ENCODE measurements at places on chromosomes 1 and 21. TPM values are rescaled to one million over a fixed set of nuclear protein-coding genes. Genes with fewer than 3 reads are reported as not detected.

The FALEC gene
- total RNA-seq = not detected

The KDM1A gene
- total RNA-seq = 31.1 TPM

The RASSF5 gene
- total RNA-seq = 13.3 TPM

The KRTAP19-3 gene
- not detected for total RNA-seq

The MEX3A gene
- total RNA-seq = 0.23 TPM

The RXFP4 gene
- total RNA-seq = not detected

The OLFML3 gene
- 109 TPM for total RNA-seq

The LCE1B gene
- not detected for total RNA-seq

The WNT3A gene
- not detected for total RNA-seq

The NEXN gene
- 111 TPM for total RNA-seq

The CD34 gene
- total RNA-seq = 58.1 TPM

The BNIPL gene
- total RNA-seq = 0.93 TPM

The HMCN1 gene
- total RNA-seq = 17.3 TPM

The SLFNL1 gene
- 0.38 TPM for total RNA-seq

The TMEM82 gene
- not detected for total RNA-seq

The OBSCN gene
- total RNA-seq = 3.5 TPM

The KRTAP10-7 gene
- not detected for total RNA-seq

The NIPAL3 gene
- total RNA-seq = 8.7 TPM

The TFAP2E gene
- total RNA-seq = 0.81 TPM

The CEP350 gene
- total RNA-seq = 44.5 TPM

The NCAM2 gene
- total RNA-seq = 5.5 TPM

The ITSN1 gene
- 73.0 TPM for total RNA-seq

The LCE2A gene
- not detected for total RNA-seq

The CHRM3 gene
- 1.4 TPM for total RNA-seq

The ENAH gene
- 165 TPM for total RNA-seq

The AGMAT gene
- total RNA-seq = not detected

The SRSF11 gene
- total RNA-seq = 127 TPM

The TNFRSF18 gene
- total RNA-seq = 0.93 TPM

The LYPD8 gene
- total RNA-seq = not detected

The RNU1-3 gene
- 18,986 TPM for total RNA-seq

The BCAS2 gene
- total RNA-seq = 31.3 TPM

The RIMKLA gene
- total RNA-seq = 0.24 TPM
